ENCODE measurements at places on chromosomes 11 and 22.
A peak's percentile ranks its signal among the peaks of the same experiment; 100 is the strongest.

DNA sequence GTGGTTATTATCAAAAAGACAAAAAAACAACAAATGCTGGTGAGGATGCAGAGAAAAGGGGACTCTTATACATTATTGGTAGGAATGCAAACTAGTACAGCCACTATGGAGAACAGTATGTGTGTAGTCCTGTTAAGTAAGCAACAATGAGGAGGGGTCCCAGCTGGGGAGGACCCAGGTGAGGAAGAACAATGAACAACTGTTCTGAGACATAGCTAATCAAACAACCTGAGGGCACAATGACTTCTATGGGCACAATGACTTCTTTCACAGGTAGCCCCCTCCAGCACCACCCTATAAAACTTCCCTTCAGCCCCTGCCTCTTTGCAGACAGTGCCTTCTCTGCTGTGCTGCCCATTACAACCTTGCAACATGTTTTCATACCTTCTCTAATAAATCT, 5.6 kb downstream of the JAML start:
- DNase-seq = no peak

- no peak for DNase-seq
These were observed 31.4 kb downstream of the ADAMTS8 start for GRCh38 chr11:130396965-130397364.

- no peak for DNase-seq
These were observed 25.7 kb upstream of the BLID start for GRCh38 chr11:122141725-122142124.

- DNase-seq = no peak
These were observed 18.8 kb downstream of the GRAMD1B start for GRCh38 chr11:123448823-123449222.

DNA sequence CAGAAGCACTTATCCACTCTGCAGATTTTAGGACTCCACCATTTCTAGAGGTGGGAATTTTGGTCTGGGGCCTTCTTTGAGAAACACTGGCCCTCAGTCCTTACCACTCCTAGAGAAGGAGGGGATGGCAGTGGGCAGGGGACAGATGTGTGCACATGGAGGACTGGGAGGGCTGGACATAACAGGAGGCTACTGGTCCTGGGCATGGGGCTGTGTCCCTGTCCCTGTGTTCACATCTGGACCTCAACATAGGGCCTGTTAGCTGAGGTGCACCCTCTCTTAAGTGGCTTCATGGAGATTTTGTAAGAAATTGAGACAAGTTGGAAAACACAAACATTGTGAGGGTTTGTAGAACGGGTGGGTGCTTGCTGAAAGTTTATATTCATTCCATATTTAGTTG, 103.4 kb downstream of the ATXN10 start:
- DNase-seq = no peak

GRCh38 chr22:22558972-22559603, at the start of gene PRAME:
Gene PRAME (minus strand): TSS chr22:22559265. CDS start chr22:22556832, 2,433 bp downstream.
- peak; percentile 38 for DNase-seq

DNA sequence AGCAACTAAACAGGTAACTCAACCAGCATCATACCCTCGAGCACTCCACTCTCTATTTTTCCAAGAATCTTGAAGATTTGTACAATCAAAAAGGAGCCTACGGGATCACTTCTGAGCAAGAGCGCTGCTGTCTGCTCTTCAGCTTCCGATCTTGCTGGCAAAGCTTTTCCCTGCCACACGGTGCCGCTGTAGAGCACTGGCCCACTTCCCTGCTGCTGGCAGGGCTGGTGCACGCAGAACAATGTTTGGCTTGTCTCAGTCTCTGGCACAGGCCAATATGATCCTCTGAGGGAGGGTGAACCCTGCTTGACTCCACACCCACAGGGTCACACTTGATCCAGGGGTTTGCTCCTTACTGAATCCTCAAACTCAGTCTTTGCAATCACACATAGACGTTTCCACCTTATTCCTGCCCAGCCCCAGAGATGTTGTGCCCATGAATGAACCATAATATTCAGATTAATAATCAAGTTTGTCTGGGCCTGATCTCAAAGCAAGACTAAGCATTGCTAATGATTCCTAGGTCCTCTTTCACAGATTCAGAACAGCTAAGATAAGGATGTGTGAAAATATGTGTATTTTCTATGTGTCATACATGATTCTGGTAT, 536.6 kb downstream of the SOX6 start:
- no peak for DNase-seq

DNA sequence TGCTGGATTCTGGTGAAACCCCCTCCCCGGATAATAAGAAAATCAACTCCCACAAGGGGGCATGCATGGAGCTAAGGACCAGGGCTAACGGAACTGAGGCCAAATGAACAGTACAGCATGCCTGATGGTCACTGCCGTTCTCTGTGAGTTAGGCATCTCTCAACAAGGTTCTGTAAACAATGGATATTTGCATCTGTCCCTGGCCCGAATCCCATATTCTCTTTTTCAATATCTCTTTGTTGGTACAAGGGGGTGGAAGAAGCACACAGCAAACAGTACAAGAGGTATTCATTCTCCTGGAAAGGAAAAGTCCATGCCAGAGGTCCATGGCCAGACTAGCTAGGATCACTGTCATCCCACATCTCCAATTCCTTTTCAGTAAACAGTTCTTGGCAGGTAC, 32.2 kb upstream of the APOA1 start:
- DNase-seq = no peak

DNA sequence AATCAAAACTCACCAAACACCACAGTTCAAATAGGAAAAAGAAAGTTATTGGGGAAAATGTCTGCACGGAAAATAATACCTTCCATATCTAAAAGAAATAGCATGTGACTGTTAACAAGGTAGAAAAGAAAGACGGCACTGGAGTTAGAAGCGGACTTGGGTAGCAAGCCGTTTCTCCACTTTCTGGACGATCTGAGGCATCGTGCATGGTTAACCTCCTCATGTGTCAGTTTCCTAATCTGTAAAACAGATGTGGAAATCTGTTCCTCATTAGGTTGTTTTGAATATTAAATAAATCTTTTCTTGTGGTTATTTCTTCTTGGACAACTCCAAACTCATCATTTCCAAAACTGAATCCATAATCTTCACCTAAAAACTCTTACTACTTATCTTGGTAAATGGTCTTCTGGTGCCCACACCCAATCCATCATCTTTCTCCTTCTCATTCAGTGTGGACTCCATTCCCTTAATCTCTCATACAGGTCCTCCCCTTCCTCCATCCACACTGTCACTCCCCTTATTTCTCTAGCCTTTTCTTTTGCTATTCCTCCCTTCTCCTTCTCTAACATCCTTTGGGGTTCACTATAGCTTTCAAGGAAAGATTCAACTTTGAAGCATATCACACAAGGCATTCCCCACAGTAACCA, 53.5 kb downstream of the VSIG10L2 start:
- no peak for DNase-seq

GRCh38 chr11:60982184-60982583, 10.7 kb downstream of the CD6 start:
- no peak for DNase-seq

Data from iPS DF 19.7 (cell line).